AG09319 (cell line): ENCODE measurements at places on chromosomes 7 and 10.

DNA sequence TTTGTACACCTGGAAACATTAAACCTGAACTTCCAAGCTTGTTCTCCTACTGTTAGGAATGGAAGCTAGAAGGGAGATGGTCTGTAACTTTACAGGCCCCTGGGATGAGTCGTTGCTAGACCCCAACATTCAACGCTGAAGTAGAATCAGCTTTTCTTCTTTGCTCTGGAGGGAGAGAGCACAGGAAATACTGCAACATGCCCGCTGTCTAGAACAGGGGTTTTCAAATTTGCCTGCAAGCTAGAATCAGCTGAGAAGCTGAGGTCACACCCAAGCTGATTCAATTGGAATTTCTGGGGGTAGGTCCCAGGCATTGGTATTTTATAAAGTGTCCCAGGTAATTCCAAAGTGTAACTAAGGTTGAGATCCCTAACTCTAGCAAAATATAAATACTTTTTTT lies 219.7 kb downstream of the PRPF18 start:
- no peak for DNase-seq

- no peak for DNase-seq
Observed at GRCh38 chr7:36611703-36612102, 112.6 kb downstream of the AOAH start.

- DNase-seq: no peak
Observed at GRCh38 chr10:17344206-17344605, 110.2 kb downstream of the ST8SIA6 start.

DNA sequence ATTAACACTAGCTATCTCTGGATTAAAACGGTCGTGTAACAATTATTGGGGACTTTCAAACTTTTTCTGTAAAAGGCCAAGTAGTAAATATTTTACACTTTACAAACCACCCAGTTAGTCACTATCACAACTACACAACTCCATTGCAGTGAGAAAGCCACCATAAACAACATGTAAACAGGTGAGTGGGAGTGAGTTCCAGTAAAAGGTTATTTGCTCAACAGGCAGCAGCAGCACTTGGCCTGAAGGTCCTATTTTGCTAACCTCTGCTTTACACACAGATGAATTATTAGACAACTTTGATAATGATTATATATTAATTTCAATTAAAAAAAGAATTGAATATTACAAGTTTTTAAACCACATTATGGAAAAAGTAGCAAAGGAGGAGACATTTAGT lies 15.8 kb upstream of the AGMO start:
- DNase-seq: no peak

DNA sequence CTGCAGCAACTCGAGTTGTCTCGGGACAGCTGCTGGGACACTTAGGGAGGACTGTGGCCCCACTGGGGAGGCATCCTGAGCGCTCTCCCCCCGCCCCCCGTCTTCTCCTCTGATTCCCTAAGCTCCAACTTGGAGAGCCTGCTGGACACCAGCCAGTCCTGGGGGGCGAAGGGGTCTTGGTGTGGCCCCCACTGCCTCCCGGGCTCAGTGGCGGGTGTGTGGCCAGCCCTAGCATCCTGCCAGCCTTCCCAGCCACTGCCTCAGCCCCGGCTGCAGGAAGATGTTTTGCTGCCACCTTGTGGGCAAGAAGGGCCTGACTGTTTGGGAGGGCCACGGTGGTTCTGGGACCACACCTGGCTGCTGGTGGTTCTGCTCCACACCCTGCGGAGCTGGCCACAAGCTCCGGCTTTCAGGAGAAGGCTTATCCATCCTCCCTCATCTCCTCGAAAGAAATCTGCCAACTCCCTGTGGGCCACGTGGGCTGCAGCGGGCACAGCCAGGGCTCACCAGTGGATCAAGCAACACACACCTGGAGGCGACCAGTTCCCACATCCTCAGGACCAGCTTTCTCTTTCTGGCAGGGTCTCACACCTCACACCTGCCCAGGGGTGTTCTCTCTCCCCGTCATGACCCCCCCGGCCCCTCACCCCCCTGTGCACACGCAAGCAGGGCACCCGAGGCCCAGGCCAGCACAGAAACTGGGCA lies 24.8 kb downstream of the AGAP3 start:
- peak; percentile 32 for DNase-seq

DNA sequence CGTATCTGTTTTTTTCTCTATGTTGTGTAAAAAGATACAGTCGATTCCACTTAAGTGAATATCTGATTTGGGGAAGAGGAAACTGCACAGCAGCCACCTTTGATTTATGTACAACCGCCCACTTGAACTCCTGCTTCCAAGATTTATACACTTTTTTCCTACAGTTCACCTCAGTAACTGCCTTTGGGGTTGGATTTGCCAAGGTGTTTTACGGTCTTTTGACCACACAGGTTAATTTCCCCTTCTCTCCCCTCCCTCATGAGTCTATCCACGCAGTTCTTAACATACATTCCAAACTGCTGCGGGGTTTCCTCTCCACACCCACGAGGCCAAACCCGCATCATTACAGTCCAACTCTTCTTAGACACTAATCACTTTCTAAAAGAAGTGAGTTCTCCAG lies 277.0 kb downstream of the USP6NL start:
- no peak for DNase-seq

DNA sequence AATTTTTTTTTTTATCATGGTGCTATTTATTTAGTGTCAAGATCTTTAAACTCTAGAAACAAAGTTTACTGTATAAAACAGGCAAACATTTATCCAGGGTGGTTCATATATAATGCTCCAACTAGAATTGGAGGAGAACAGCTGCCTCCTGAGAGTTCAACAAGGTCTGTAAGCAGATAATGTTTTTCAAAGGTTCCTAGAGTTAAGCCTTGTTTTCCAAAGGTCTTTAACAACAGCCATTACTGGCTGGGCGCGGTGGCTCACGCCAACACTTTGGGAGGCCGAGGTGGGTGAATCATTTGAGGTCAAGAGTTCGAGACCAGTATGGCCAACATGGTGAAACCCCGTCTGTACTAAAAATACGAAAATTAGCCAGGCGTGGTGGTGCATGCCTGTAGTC lies 316.7 kb downstream of the CCDC3 start:
- no peak for DNase-seq

DNA sequence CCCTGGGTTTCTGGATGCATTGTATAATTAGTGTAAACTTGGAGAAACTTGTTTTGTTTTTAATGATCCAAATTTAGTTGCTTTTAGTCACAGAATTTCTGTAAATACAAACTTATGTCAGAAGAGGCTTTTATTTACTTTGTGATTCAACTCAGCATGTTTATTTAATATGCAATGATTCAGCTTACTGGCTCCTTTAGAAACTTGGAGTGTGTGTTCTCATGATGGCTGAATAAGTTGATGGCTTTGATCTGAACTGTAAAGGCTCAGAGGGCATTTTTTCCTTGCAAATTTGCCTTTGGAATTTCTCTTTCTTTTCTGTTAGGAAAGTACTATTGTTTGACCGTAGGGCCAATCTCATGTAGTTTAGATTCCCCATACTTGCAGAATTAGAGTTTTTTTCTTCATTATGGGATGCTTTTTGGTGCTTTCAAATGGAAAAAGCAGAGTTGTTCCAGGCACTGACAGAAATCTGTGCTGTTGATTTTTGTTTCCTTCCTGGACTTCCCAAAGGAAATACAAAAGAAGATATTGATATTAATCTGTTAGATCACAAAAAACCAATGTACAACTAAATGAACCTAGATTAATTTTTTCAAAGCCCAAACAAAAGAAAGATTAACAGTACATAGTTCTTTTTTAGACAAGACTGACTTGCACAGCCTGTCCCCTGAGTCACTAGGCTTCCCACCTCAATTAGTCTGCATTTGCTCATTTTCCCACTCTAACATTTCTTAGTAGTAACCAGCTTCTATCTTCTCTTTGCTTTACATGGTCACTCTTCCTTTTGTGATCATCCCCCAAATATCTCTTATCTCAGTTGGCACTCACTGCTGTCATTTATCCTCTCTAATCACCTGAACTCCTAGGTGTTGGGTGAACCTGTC lies 96.8 kb upstream of the AGR3 start:
- DNase-seq: peak; percentile 61

- DNase-seq: no peak
Observed at GRCh38 chr7:102450242-102450641, 14.4 kb downstream of the ALKBH4 start.

- no peak for DNase-seq
Observed at GRCh38 chr7:81051811-81052413, 133.1 kb upstream of the SEMA3C start.

DNA sequence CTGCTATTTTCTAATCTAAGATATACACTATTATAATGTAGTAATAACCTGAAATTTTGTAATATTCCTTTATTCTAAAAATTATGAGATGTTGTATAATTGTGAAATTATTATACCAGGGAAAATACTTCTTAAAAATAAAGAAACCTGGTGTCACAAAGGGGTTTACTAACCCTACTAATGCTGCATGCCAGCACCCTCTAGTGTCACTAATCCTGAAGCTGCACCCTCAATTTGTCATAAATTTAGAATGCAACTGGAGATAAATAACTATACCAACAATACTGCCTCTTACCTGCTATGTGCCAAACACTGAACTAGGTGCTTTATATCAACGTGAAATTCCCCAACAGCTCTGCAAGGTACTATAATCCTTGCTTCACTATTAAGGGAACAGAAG lies 30.8 kb downstream of the TM9SF3 start:
- no peak for DNase-seq

- no peak for DNase-seq
Observed at GRCh38 chr10:122617476-122618270, 57.1 kb downstream of the DMBT1 start.

DNA sequence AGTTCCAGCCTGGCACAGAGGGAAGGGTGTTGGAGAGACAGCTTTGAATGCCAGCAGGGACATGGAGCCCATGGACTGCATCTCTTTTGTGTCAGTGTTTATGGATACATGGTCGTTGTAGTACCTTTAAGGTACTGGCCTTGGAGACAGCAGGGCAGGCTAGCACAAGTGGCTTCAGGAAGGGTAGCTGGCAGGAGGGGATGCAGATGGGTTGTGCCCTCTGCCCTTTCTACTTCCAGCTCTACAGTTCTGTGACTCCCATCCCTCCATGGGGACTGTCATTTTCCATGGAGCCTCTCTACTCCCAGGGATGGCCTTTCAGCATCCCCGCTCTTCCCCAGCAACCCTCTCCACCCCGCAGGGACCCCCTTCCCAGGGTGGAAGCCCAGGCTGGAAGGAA lies 25.1 kb downstream of the POLL start:
- no peak for DNase-seq

DNA sequence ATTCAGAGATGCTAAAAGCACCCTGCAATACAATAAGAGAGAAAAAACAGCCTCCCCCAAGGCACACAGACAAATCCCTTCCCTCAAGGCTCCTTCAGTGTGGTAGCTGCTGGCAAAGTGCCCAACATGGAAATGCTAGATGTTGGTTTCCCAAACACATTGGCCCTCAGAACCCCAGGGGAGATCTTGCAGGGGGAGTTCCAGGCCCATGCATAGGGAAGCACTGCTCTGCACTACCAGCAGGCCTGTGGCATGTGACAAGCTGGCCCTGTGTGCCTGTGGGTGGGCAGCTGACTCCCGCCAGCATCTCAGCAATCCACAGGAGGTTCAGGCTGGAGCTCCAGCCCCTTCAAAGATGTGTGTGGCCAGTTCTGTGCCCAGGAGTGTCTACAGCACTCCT lies 16.8 kb upstream of the CSGALNACT2 start:
- no peak for DNase-seq

- no peak for DNase-seq
Observed at GRCh38 chr7:67608806-67609205, 612.2 kb downstream of the TYW1 start.

DNA sequence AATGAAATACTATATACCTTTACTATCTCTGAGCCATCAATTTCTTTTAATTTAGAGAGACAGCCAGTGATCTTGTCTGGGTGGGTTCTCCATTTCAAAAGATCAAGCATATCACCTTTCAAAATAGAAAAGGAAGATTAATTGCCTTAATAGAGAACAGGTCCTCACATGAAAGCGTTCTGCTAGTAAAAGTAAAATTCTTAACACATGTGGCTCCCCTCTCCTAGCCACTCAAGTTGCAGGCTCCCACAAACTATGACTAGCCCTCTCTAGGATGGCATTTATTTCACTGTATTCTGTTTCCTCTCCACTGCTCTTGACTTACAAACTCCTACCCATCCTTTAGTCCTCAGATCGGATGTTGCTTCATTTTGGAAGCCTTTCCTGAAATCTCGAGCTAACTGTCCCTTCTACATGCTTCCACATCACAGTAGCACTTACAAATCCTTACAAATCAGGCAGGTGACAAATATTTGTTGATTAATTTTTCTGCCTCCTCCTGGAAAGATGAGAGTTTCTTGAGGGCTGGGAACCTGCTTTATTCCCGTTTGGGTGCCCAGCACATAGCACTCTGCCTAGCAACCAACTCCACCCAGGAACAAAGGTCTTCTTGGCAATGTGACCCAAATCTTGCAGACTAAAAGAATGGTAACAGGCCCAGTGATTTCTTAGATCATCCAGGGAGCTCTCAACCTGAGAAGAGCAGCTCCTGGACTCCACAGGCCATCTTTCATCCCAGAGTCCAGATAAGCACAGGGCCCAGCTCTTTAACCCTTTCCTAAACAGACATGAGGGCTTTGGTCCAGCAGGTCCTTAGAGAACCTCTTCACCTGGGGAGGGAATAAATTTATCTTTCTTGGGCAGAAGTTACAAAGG lies 310.4 kb upstream of the IMMP2L start:
- no peak for DNase-seq

GRCh38 chr10:95716466-95716865 lies 22.7 kb upstream of the TCTN3 start:
- DNase-seq: no peak

- DNase-seq: no peak
Observed at GRCh38 chr10:131898713-131899112, 2.1 kb upstream of the PPP2R2D start.

DNA sequence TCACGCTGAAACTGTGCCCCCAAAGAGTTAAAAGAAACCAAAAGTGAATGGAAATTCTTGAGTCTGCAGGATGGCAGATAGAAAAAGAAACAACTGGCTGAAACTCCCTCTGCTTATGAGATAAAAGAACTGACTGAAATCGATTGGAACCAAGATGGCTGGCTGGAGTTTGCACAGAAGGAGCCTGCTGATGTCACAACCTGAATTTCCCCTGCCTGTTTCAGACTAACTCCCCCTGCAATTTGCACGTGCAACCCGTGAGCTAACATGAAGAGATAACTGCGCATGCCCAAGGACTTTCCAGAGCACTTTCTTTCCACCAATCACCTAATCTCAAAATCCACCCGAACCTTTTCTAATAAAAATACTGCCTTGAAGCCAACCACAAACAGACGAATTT lies 435.5 kb downstream of the CALN1 start:
- DNase-seq: no peak

GRCh38 chr10:100342627-100342972 lies 4.4 kb upstream of the SCD start:
- DNase-seq: no peak

GRCh38 chr7:158445421-158446175 lies 142.0 kb downstream of the PTPRN2 start:
- DNase-seq: no peak

GRCh38 chr7:12207046-12207445 lies 4.0 kb upstream of the TMEM106B start:
- DNase-seq: no peak

GRCh38 chr7:68840991-68841390 lies 757.3 kb upstream of the AUTS2 start:
- DNase-seq: no peak

GRCh38 chr7:112404321-112404720 lies 45.9 kb upstream of the IFRD1 start:
- DNase-seq: no peak

- DNase-seq: no peak
Observed at GRCh38 chr7:101927802-101928201, 110.4 kb downstream of the CUX1 start.
